Erythroblast (primary cell): ENCODE measurements at places on chromosomes 6 and 20.

DNA sequence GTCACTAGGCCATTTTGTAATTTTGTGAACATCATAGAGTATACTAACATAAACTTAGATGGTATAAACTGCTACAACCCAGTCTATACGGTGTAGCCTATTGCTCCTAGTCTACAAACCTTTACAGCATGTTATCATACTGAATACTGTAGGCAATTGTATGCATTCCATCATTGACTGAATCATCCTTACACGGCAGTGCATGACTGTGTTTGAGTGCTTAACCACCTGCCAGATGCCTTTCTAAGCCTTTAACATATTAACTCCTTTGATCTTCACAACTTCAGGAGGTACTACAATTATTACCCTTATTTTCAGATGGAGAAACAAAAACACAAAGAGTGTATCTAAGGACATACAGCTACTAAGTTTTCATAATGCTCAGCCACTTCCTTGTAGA is 14.0 kb downstream of the DPPA5 start:
- no peak for DNase-seq

- DNase-seq = no peak
These were observed 52.5 kb downstream of the RPS12 start for GRCh38 chr6:132866762-132867449.

DNA sequence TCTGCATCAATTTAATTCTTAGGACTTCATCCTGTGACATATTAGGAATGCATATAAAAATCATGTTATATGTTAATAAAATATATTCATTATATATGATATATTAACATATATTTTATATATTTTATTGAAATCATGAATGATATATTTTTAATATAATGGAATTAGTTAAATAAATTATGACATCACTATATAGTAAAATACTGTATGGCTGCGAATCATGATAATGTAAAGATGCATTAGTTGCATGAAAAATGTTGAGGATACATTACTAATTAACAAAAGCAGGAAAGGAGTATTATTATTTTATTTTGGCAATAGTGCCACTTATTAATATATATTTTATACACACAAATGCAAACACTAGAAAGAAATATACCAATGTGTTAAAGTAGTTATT is 8.4 kb upstream of the RNF217 start:
- no peak for DNase-seq

GRCh38 chr20:37538003-37538402 is 10.3 kb upstream of the BLCAP start:
- no peak for DNase-seq

DNA sequence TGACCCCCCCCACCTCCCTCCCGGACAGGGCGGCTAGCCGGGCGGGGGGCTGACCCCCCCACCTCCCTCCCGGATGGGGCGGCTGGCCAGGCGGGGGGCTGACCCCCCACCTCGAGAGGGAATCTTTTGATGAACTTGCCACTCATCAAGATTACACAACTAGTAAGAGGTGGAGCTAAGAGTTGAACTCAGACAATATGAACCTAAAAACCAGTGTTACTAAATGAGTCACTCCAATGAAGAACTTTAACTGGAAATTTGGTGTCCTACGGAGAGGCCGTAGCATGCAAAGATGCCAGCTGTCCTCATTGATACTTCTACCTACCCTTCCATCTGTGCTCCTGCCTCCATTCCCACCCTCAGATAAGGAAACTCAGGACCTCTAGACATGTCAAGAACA is 42.8 kb downstream of the PFDN4 start:
- no peak for DNase-seq

DNA sequence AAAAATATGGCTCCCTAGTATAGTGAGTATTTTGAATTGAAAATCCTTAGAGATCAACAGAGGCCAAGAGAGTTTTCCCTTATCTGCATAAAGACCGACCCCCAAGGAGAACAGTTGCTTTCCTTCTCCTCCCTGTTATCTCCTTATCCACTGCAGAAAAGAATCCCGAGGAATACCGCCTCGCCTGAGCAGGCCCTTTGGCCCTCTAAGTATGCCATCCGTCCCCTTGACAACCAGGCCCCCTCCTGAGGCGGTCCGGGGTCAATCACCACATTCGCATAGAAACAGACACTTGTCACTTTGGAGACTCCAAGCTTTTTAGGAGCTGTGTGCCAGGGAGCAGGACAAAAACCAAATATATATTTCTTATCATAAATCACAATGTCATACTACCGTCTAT is 15.9 kb upstream of the GGTLC1 start:
- no peak for DNase-seq

GRCh38 chr6:152004896-152005295 is 197.4 kb downstream of the ESR1 start:
- DNase-seq = no peak

- no peak for DNase-seq
These were observed 58.8 kb upstream of the UNC93A start for GRCh38 chr6:167232356-167232755.

- no peak for DNase-seq
These were observed 198.0 kb downstream of the FARS2 start for GRCh38 chr6:5459346-5459745.

- no peak for DNase-seq
These were observed 2.8 kb upstream of the LRRC1 start for GRCh38 chr6:53792016-53792415.

GRCh38 chr6:167577891-167578361 is 248.8 kb upstream of the AFDN start:
- DNase-seq = no peak

GRCh38 chr20:47620808-47621805 is 119.4 kb downstream of the NCOA3 start:
- peak; percentile 64 for DNase-seq

DNA sequence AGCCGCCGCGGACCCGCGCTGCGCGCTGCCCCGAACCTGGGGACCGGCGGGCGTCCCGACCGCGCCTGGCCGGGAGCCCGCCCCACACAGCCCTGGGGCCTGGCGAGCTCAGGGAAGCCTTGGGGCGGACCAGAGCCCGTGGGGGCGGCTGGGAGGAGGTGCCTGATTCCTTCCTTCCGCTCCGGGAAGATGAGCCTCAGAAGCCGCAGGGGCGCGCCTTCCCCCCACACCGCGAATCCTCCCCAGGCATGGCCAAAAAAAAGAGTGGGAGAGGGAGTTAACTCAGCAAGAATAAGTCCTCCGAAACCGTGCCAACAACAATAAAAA is at the start of gene CBLN4:
Gene CBLN4, minus strand, starts transcription at position 131 of the 327 bp plus-strand sequence. CDS start 1,348 bp downstream, outside the sequence.
- DNase-seq = no peak

GRCh38 chr6:126721581-126722160 is 381.8 kb downstream of the CENPW start:
- DNase-seq = no peak

DNA sequence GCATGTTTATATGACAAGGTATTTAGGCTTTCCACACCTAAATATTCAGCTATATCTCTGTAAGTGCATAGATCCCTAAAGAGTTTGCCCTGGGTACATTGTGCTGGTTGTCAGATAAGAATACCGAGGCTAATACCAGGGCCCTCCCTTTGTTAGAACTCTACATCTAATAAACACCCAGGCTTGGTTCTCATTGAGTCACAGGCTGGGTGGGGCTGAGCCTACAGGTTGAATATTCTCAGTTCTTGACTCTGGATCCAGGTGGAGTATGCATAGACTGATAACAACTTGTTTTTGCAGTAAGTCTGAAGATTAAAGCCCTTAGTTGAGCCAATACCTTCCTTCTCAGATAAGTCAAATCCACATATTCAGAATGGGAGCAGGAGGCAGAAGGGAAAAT is 312.2 kb upstream of the FLRT3 start:
- DNase-seq = no peak

DNA sequence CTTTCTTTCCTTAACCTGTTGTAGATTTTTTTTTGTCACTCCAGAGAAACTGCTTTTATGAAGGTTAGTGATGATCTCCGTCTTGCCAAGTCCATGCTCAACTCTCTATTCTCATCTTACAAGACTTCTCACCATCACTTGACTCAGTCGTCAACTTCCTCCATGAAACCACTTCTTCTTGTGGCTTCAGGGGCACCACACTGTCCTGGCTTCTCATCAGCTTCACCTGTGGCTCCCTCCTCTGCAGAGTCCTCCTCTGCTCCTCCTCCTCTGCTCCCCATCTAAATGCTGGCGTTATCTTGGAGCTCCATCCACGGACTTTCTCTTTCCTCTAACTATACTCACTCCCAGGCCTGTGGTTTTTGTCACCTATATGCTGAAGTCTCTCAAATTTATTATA is 187.5 kb downstream of the BACH2 start:
- no peak for DNase-seq

DNA sequence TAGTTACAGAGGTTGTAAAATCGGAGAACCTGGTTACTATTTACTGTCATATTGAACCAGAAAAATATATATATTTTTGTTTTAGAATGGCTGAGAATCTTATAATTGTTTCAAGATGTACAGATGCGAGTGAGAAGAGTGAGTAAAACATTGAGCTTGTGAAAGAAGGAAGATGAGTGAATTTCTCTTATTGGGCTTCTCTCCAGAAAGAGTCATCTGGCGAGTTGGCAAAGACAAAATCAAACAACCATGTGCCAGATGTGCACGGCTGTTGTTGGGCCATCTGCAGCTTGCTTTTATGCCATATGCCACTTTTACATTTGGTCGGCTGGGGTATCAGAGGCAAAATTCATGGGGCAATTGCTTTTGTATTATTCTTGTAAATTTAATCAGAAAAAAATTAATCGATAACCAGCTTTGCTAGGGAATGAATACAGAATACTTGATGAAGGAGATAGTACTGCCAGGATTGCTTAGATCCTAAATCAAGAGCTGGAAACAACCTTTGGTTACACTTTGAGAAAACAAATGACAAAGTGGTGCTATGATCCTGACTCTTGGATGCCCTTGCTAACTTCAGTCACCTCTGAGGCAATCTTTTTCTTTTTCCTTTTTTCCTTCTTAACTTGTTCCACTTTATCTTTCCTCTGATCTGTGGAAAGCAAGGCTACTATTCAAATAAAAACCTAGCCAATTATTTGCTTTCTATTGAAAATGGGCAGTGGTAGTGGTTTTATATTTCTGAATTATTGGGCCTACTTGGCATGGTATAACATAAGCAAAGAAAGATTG is 97.1 kb upstream of the GRIK2 start:
- no peak for DNase-seq

- DNase-seq = peak; percentile 69
These were observed 719 bp downstream of the SMPD2 start for GRCh38 chr6:109441069-109441816.

GRCh38 chr6:133360194-133360593 is 119.0 kb downstream of the EYA4 start:
- DNase-seq = no peak

- DNase-seq = peak; percentile 81
These were observed 15.4 kb upstream of the TRIB3 start for GRCh38 chr20:364905-365794.

- no peak for DNase-seq
These were observed 53.8 kb upstream of the GMPR start for GRCh38 chr6:16184551-16184950.

- DNase-seq = peak; percentile 99
These were observed at the start of gene CUTA for GRCh38 chr6:33417903-33418689. Gene CUTA, minus strand, starts transcription at chr6:33418107. Its CDS starts 107 bp downstream, at chr6:33418000.

DNA sequence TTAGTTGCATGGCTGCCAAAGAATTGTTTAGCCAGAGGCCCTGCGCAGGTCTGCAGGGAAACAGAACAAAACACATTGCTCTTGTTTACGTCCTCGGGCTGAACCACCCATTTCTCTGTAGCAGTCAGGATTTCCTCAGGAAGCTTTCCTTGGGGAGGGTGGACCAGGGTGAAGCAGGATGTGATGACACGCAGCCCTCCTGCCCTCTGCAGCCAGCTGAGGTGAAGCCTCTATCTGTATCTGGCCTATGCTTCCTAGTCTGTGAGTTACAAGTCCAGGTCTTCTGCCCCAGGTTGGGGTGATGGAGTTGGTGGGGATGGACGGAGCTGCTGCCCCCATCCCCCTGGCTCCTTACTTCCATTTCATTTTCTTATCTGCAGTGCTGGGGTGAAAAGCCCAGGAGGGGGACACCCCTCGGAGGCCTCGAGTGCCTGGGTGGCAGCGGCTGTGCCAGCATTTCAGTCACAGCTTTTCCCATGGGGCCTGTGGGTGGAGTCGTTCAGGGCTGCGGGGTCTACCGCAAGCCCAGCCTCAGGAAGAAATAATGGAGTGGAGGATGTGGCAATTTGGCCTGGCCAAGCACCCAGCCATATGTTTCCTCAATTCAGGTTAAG is 24.9 kb downstream of the SASH1 start:
- no peak for DNase-seq

DNA sequence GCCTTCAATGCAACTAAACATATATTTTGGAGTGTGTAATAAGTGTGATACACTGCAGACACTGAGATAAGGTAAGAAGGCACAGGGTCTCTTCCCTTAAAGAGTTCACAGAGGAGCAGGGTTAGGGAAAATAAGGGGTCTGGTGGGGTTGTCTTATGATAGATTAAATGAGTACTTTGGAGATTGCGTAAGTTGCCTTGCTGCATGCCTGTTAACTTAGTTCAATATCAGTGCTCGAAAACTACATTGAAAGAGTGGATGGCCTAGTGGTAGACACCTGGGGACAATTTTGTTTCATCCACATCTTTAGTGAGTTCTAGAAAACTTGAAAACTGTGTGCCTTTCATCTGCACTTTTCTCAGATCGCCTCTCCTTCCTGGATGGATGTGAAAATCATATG is 123.2 kb upstream of the BTBD3 start:
- DNase-seq = no peak

GRCh38 chr6:78251931-78252330 is 599.1 kb downstream of the MEI4 start:
- no peak for DNase-seq

GRCh38 chr6:155481215-155481614 is 25.6 kb upstream of the NOX3 start:
- DNase-seq = no peak

GRCh38 chr6:115270953-115271352 is 789.7 kb downstream of the FRK start:
- DNase-seq = no peak
